ENCODE measurements at places on chromosomes 6 and 20.

GRCh38 chr6:156167625-156168071 lies 609.5 kb upstream of the ARID1B start:
- no peak for DNase-seq

DNA sequence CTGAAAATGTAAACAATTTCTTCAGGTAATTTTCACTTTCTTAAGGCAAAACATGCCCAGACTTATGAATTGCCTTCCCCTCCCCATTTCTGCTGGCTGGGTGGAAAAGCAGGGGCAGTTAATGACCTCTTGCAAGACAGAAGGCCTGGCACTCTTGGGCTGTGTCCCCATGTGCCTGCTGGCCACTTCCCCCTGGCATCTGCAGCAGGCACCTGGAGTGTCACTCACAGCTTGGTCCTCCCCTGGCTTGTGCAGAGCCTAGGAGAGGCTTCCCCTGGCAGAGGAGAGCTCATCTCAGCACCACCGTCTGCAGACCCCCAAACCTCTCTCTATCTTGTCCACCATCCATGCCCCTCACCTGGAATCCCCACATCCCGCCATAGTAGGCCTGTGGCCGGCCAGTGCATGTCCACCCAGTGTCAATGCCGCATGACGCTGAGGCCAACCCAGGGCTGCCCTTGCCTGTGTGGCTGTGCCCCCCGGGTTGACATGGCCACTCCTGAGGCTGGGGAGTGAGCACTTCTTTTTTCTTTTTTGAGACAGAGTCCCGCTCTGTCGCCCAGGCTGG lies 83.5 kb upstream of the SLC22A23 start:
- DNase-seq: no peak

DNA sequence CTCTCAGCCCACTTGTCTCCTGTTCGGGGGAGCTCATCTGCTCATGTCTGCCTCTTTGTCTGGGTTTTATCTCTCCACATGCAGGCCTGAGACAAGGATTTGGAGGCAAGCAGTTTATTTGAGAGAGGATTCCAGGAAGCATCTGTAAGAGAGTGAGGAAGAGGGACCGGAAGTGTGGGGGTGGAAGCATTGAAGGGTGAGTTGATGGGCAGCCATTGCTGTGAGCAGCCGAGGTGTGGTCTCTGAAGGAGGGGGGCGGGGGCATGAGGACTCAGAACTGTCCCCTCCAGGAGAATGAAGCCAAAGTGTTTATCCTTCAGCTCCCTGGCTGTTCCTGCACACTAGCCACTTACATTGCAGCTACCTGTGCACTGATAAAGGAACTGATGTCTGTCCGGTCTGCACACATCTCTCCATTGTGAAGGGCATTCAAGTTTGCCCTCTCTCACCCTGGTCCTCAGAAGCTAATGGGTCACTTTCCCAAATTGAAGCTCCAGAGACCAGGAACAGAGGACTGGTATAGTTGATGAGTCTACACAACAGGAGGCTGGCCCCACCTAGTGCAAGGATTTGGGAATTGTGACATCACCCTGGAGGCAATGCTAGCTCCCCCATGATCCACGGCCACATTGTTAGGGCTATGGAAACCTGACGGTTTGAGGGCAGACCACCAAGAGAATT lies 100.5 kb upstream of the FOXA2 start:
- no peak for DNase-seq

GRCh38 chr20:35451295-35451694 lies 4.1 kb upstream of the CEP250 start:
- no peak for DNase-seq

GRCh38 chr6:85236636-85237035 lies 213.2 kb upstream of the NT5E start:
- no peak for DNase-seq

DNA sequence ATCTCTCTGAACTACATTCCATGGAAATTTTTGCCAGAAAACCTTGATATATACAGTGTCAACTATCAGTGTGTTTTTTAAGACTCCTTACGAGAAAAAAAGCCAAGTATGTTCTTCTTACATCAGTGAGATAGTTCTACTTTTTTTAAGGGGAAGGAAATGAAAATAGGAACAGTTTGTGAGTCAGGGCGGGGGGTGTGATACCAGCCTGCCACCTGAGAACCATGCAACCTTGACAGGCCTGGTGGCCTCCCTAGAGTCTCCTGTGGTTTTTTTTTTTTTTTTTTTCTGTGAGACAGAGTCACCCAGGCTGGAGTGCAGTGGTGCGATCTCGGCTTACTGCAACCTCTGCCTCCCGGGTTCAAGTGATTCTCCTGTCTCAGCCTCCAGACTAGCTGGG lies 96.3 kb upstream of the GCM1 start:
- no peak for DNase-seq

- DNase-seq: no peak
Observed at GRCh38 chr20:44361021-44361420, 5.5 kb downstream of the HNF4A start.

GRCh38 chr6:18506382-18507017 lies 119.3 kb downstream of the RNF144B start:
- no peak for DNase-seq

DNA sequence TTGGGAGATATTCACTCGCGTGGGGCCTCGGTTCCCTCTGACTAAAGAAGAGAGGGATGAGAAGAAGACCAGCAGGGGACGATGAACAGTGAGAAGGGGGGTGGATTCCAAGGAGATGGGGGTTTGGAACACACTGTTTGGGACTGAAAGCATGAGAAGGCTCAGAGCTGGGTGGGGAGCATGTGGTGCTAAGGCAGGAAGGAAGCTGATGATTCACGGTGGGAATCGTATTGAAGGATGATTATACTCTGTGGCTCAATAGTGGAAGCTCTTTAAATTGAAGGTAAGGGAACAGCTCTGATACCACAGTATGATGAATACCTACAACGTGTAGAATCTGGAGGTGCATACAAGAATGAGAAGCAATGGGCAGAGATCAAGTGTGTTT lies 117.5 kb upstream of the KCNK16 start:
- no peak for DNase-seq

GRCh38 chr20:58033026-58033536 lies 195.4 kb downstream of the ANKRD60 start:
- DNase-seq: no peak

- DNase-seq: peak; percentile 35
Observed at GRCh38 chr6:158686311-158686710, 36.5 kb downstream of the SYTL3 start.

- no peak for DNase-seq
Observed at GRCh38 chr6:69220375-69220774, 576.4 kb downstream of the LMBRD1 start.

- DNase-seq: no peak
Observed at GRCh38 chr20:37378785-37379598, 33.1 kb downstream of the SRC start.

- DNase-seq: no peak
Observed at GRCh38 chr6:3186974-3187382, 29.6 kb upstream of the TUBB2A start.

GRCh38 chr20:58633161-58634053 lies 17.7 kb upstream of the STX16 start:
- DNase-seq: no peak

GRCh38 chr6:6333501-6333900 lies 13.0 kb upstream of the F13A1 start:
- DNase-seq: no peak

GRCh38 chr6:110560239-110561007 lies 84.0 kb upstream of the SLC22A16 start:
- no peak for DNase-seq

DNA sequence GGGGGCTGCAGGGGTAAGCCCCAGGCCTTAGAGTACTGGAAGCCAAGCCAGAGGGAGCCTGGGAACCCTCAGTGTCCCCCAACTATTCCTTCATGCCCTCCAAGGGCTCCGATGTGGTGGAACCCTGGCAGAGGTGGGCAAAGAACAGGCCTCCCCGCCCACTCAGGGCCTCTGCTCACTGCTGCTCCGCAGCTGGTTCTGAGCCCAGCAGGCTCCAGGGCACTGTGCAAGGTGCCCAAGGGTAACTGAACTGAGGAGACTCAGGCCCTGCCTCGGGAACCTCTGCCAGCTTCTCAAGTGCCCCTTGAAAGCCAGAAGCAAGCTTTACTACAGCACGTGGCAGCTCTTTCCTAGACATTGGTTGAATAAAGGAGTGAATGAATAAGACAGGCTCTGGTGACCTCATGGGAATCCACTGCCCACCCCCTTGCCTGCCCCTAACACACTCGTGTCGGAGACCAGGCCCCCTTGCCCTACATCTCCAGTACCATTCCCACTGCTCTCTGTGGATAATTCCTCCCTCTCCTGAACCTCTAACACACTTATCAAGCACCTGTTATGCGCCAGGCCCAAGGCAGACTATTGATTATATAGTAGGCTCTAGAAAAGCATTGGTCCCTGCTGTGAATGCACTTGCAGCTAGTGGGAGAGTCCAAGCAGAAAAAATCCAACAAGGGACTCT lies 55.0 kb downstream of the TOX2 start:
- no peak for DNase-seq

DNA sequence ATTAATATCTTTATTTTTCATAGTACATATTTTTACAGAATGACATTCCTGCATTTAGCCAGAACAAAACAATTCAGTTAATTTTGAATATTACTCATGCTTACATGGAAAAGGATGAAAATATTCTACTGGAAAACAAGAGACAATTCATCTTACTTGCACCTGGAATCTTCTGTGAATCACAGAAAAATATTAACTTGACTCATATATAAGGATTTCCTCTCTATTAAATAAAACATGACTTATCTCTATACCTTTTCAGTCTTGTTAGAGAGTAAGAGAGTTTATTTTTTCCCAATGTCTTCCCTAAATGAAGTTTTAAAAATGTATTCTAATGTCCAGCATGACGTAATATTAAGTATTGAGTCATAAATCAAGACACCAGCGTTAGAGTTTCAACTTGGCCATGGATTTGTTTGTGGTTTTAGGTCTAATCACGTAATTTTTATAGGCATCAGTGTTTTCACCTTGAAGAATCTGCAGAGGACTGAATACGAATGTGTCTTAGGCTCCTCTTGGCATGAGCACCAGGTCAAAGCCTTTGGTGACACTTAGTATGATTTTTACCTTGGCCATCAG lies 445.1 kb upstream of the JAG1 start:
- DNase-seq: no peak

GRCh38 chr6:129709196-129709768 lies 695 bp downstream of the ARHGAP18 start:
- no peak for DNase-seq

GRCh38 chr6:87789198-87789899 lies 87.3 kb upstream of the AKIRIN2 start:
- DNase-seq: no peak

DNA sequence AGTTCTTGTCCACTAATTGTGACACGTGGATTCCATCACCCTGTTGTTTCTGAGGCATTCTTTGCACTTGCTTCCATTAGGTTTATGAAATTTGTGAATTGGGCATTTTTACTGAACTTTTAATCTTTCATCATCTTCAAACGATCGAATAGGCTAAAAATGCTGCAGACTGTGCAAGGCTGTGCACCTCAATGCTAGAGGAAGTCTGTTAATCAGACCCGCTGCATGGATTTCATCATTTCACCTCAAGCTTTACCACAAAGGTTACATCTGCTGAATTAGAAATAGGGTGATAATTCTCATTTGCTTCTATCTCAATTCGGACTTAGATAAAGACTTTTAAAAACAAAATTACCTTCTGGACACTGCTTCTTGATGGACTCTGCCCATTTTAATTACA lies 27.8 kb upstream of the F13A1 start:
- no peak for DNase-seq

DNA sequence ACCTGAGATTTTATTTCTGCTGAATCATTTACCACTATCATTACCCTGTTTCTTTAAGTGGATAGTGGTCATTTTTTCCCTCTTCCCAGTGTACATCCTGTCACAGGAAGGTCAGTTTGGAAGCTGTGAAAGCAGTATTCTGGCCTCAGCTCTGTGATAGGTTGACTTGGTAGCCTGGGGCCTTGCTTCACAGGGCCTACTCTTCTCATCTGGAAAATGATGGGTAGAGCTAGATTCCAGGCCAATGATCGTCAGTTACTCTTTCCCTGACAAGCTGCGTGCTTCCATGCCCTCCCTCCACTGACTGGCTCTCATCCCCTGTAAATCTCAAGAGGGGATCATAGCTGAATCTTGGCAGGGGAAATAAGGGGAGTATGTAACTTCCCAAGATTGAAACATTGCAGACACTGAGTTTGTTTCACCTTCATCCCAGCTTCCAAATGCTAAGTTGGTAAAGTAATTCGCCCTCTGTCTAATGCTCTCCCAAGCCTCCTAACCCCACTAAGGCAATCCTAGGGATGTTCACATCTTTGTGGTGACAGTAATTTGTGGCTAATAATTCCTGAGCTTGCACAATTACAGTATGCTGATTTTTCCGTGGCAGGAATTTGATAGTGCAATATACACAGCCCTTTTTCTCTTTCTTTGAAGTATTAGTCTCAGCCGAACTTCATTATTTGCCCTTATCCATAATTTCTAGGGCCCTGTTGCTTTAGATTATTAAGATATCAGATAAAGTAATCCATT lies 51.2 kb downstream of the VAPB start:
- DNase-seq: no peak

DNA sequence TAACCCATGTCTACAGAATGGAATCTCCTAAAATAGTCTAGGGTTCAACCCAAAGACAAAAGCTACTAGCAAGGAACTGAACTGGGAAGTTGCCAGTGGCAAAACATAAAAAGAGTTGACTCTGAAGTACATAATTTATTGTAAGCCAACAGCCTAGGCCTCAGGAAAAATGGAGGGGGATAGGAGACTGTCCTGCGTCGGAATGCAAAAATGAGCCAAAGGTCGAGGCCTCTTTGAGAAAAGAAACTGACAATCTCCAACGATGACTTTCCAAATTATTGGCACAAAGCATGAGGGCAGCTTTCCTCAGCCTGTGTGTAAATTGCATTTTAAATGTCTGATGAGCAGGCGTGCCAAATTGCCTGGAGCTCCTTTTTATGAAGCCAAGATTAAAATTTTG lies 2.1 kb downstream of the COL12A1 start:
- DNase-seq: no peak

- DNase-seq: no peak
Observed at GRCh38 chr6:92910646-92911045, 508.7 kb downstream of the EPHA7 start.

DNA sequence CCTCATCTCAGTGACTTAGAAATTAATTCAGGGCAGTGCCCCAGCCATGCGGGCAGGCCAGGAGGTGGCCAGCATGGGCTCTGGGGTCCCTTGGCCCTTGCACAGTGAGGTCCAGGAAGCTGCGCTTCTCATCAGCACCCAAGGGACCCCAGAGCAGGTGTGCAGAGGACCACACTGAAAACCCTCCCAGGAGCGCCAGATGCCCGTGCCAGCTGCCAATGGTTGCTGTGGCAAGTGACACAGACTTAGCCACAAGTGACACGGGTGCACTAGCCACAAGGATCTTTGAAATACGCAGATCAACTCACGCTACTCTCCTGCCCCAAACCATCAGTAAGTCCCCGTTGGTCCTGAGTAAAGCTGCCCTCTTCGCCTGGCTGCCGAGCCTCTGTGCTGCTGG lies 88.1 kb downstream of the ERMARD start:
- DNase-seq: no peak
